Right kidney (tissue), 9 donors: ENCODE measurements at places on chromosomes 5 and 9.

- no peak for DNase-seq
Measured at GRCh38 chr9:137305798-137306065, 3.7 kb upstream of the NRARP start.

DNA sequence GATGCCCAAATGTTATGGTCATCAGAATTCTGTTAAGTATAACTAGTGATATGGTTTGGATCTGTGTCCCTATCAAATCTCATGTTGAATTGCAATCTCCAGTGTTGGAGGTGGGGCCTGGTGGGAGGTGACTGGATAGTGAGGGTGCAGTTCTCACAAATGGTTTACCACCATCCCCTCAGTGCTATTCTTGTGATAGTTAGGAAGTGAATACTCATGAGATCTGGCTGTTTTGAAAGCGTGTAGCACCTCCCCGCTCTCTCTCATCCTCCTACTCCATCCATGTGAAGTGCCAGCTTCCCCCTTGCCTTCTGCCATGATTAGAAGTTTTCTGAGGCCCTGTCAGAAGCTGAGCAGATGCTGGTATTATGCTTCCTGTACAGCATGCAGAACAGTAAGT, 359.5 kb downstream of the TMEM167A start:
- no peak for DNase-seq

GRCh38 chr5:61303346-61303745, 28.7 kb upstream of the ZSWIM6 start:
- DNase-seq = no peak

DNA sequence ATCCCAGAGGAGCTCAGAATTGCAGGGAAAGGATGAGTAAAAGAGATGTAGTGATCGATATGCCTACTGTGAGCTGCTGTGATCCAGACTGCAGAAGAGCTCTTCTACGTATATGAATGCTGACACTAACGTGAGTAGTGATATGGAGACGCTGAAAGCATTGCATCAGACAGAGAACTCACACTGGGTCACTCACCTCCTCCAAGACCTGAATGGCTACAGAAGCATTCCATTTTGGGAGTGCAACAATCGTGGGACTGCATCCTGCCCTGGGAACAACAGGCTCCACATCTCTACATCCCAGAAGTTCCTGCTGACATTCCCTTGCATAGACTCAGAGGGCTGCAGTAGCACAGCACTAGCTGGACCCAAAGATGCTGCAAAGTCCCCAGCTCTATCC, 755.9 kb upstream of the MEF2C start:
- no peak for DNase-seq

- DNase-seq = no peak
Measured at GRCh38 chr5:98414938-98415337, 358.5 kb upstream of the RGMB start.

- DNase-seq = no peak
Measured at GRCh38 chr9:7762600-7762999, 37.0 kb downstream of the DMAC1 start.

DNA sequence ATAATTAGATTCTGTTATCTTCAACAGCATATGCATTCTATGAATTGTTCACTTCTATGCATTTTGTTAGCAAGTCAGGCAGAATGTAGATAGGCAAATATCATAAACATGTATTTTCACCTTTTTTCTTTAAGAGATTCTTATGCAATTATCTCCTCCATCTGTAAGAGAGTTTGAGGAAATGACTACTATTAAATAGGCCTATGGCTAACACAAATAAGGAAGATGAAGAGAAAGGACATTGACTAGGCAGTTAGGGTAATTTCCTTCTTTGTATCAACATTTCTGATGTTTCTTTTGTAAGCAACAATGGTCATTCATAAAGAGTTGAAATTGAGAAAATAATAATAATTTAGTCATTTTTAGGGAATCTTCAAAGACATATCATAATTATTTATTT, 145.2 kb upstream of the CDH12 start:
- no peak for DNase-seq

DNA sequence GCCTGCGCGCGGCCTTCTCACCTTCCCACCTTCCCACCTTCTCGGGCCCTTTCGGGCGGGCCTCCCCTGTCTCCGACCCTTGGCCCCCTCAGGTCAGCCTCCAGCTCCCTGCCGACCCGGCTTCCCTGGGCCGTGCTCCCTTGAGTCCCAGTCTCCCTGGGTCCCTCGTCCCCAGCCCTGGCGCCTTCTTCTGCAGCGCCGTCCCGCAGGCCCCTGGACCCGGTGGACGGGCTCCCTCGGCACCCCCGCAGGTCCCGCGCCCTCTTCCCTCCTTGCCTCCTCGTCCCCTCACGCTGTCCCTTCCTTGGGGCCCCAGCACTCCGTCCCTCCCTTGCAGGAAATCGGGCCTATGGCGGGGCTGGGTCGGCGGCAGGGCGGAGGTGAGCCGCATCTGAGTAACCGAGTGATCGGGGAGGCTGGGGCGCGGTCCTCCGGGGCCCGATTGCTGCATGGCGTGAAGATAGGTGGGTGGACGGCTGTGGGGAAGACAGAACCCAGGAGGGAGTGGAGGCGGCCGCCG, 7.6 kb downstream of the ARPC5L start:
- no peak for DNase-seq

- DNase-seq = no peak
Measured at GRCh38 chr9:34744295-34745221, 34.6 kb upstream of the CCL21 start.

- no peak for DNase-seq
Measured at GRCh38 chr5:82807021-82807420, 270.2 kb downstream of the TMEM167A start.

DNA sequence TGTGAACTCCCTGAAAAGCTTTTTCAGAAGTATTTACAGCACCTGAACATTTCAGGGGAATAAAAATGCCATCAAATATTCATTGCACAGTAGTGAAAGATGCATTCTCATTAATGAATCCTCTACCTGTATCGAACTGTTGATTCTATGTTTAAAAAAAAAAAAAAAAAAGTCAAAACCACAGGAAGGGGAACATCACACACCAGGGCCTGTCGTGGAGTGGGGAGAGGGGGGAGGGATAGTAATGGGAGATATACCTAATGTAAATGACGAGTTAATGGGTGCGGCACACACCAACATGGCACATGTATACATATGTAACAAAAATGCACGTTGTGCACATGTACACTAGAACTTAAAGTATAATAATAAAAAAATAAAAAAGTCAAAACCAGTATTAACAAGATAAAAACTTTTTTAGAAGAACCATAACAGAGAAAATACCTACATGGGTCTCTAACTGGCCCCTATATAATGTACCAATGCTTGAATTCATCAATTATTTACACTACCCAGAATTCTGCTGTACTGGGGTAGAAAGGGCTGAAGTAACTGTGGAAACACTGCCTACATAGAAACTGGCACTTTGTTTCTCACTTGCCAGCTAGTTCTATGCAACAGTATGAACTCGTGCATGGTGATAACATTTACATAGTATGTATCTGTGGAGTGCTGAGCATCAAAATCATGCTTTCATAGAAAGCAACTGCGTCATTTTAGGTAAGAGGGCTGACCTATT, 48.9 kb downstream of the GNAQ start:
- no peak for DNase-seq
